ENCODE measurements at places on chromosomes 12 and 14. TPM values are rescaled to one million over a fixed set of nuclear protein-coding genes. Genes with fewer than 3 reads are reported as not detected.
A peak's percentile ranks its signal among the peaks of the same experiment; 100 is the strongest.

DNA sequence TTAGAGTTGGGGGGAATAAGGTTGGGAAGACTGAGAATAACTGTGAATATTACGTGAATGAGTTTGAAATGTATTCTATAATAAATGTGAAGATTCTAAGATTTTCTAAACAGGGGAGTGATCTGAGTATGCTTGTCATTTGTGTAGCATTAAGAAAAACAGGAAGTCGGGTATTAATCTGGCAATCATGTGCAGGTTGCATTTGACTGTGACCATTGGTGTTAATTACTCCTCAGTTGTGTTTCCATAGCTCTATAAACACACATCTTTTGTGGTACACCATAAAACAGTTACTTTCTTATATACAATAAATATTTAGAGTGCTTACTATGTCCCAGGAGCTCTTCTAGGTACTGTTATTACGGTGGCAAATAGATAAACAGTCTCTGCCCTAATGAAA is 434.4 kb upstream of the PDE3A start:
- no peak for DNase-seq

DNA sequence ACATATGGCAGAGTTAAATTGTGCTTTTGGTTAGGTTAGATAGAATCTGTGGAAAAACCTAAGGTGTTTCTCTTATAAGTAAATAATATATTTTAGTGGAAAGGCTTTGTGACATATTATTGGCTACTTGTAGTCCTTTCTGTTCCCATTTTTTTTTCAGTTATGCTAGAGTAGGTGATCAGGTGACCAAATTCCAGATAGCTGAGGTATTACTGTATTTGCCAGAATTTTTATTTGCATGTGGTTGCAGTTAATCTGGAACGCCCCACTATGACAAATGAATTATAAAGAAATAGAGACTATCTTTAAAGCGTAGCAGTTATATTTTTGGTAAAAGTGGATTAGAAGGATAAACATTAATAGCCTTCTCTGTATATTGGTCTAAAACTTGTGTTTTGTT is 52.0 kb downstream of the ARHGAP5 start:
- peak; percentile 58 for DNase-seq

DNA sequence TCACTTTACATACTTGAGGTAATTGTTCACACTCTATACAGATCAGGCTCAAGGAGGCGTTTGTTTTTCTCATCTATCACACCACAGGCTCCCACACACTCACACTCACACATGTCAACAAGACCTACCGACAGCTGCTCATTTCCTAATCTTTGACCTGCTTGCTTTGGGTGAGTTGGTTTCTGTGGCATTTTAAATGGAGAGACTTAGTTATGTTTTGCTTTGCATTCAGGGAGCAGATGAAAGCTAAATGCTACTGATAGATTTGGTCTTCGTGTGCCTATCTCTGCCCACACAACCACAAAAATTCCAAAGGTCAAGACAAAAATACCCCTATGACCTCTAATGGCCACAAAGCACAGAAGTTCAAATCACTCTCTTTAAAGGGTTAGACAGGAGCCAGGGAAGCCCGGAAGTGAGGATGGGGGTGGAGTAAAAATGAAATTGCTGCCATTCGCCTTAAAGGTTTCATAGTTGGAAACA is 203.5 kb upstream of the G2E3 start:
- DNase-seq = peak; percentile 73

Gene R3HDM2
- 25.0 TPM for total RNA-seq

Gene AGAP2
- total RNA-seq = 0.72 TPM

DNA sequence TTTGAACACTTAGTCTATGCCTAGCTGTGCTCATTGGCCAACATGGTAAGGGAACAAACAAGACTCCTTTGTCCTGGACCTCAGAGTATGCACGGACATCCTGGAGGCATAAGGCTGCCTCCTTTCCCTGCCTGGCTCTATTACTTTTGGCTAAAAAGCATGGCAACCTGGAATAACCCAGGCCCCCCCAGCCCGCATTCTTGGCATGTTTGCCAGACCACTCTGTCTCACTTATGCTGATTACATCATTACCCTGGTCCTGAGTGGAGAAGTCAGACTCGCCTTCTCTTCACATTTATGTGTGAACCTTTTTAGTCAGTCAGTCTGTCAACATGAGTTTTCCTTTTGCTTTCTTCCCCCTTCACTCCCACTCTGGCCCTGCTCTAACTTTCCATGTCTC is 58.0 kb upstream of the ELK3 start:
- no peak for DNase-seq

DNA sequence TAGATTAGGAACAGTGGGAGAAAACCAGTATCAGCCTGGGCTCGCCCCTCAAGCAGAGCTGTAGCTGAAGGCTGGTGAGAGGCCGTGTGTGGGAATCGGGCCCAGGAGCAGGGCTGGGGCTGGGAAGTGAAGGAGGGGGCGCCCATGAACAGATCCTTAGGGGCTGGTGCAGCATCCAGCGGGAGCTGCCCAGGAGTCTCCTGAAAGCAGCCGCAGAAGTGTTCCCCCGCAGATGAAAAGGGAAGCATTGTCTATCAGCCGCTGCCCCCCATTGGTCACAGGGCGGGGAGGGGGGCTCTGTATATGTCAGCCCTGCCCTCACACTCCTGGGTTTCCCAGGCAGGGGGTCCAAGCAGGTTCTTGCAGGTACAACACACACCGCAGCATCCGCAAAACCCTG is 15.6 kb upstream of the RFLNA start:
- no peak for DNase-seq

DNA sequence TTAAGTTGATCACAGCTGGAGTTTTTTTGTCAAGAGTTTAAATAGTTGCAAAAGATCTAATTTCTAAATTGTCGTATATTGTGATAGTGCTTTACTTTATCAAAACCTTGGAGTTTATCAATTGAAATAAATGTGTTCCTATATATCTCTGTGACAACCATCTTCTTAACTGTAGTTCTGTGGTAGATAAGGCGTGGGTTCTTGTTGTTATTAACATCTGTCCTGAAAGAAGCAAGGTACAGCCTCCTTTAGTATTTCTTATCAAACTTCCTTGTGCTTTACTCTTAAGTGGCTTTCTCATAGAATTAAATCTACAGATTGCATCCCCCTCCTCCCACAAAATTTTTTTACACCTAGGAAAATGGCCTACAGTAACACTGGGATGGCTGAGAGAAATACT is 7.3 kb downstream of the SCYL2 start:
- no peak for DNase-seq

Measured in osteoblast (primary cell).